Mesenteric fat pad (tissue), 1 donor: ENCODE measurements at places on chromosomes 2 and 18.

DNA sequence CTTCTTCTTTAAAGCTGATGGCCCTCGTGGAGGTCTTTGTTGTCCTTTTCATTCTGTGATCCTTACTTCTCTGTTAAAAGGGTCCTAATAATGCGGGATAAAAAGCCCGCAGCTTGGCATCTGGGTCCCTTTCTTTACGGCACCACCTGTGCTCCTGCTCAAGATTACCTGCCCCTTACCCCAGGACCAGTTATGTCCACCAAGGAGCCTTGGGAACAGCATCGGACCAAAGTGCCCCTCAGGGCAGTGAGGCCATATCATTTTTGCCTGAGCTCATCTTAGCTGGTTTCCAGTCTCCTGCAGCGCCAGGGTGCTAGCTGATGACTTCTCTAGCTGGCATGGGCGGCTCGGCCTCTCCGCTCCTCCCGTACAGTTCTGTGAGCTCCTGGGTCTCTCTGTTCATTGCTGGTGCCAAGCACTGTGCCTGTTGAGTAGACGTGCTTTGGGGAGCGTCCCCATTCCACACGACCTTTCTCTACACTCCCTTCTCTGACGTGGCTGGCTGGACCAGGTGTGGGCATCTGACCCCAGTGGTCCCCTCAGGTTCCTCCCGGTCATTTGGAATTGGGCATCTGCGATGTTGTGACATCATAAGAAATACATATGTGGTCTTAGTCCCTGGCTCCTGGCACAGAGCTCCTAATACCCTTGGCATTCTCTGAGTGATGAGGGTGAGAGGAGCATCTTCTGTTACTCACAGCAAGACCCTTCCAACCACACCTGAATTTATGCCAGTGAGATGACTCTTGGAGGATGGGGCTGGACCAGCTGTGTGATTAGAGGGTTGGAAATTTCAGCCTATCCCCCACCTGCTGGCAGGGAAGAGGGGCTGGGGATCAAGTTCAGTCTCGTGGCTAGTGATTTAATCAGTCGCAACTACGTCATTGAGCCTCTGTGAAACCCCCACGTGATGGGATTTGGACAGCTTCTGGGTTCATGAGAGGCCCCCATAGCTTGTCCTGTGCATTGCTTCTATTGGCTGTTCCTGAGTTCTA, 134.2 kb upstream of the HS6ST1 start:
- DNase-seq, result peak; percentile 80

- DNase-seq, result no peak
These were observed 48.5 kb downstream of the SERPINB7 start for GRCh38 chr18:63823516-63824219.

GRCh38 chr2:101830555-101830954, 133.0 kb downstream of the MAP4K4 start:
- peak; percentile 74 for DNase-seq

- DNase-seq, result peak; percentile 94
These were observed at the start of gene SLC66A3 for GRCh38 chr2:11155381-11156035. Gene SLC66A3, plus strand, starts transcription at chr2:11155467. Its CDS starts 80 bp downstream, at chr2:11155547.

DNA sequence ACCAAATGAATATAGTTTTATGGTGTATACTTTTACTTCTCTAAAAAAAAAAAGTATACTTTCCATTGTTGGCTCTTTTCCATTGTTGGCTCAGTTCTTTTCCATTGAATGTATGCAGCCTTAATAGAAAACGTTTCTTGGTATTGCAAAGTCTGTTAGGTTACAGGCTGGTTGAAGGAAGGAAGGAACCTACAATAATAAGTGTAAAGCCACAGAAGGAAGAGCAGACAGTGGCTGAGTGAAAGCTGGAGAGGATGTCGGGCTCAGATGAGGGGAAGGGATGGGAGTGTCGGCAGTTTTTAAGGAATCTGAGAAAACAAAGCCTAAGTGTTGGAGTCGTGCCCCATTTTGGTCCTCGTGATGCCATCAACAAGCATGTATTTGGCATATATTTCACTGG, 6.8 kb downstream of the COPS8 start:
- no peak for DNase-seq

- no peak for DNase-seq
These were observed 166.5 kb downstream of the MAIP1 start for GRCh38 chr2:200121931-200122330.

DNA sequence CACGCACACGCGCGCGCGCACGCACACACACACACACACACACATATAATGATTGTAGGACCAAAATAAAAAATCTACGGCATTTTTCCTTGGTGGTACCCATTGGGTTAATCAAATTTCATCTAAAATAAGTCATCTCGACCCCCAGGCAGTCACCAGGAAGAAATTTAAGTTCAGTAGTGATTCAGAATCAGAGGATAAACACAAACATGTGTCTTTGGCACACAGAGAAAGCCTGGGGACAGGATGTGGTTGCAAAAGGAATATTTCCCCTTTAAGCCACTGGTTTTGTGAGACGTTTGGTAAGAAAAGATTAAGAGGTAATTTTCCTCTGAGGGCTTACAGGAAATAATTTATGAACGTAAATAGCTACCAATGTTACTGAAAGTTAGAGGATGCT, 171.6 kb upstream of the PIEZO2 start:
- no peak for DNase-seq

GRCh38 chr2:44295633-44296359, 20.5 kb downstream of the SLC3A1 start:
- DNase-seq, result no peak

DNA sequence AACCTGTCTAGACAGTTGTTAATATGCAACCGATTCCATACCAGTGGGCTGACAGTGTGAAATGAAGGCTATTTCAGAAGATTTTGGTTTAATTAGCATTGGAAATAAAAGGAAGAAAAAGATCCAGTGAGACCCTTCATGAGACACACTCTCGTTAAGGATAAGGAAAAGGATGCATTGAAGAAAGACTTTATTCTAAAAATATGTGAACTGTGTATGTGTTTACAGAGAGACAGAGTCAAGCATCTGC, 2.1 kb downstream of the KLF7 start:
- DNase-seq, result no peak

DNA sequence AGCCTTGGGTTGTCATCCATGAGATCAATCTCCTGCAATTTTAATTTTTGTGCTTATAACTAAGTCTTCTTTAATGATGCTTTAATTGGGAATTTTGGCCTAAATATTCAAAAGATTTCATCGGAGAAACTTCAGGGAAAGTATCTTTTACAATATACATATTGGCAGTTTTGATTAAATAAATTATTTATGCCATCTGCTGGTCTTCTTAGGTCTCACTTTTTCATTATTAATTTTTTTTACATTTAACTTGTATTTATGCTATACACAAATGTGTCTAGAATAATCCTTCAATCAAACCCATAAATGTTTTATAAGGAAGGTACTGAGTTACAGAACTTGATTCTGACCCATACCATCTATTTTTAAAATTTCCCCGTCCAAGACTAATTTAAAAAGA, 95.1 kb upstream of the XPO1 start:
- no peak for DNase-seq

GRCh38 chr2:15169326-15170069, 391.6 kb downstream of the NBAS start:
- no peak for DNase-seq

- no peak for DNase-seq
These were observed 40.4 kb upstream of the ATIC start for GRCh38 chr2:215271446-215271845.

GRCh38 chr2:183172220-183172887, 48.1 kb downstream of the NUP35 start:
- DNase-seq, result no peak

GRCh38 chr2:21256006-21256405, 132.2 kb downstream of the TDRD15 start:
- DNase-seq, result no peak

DNA sequence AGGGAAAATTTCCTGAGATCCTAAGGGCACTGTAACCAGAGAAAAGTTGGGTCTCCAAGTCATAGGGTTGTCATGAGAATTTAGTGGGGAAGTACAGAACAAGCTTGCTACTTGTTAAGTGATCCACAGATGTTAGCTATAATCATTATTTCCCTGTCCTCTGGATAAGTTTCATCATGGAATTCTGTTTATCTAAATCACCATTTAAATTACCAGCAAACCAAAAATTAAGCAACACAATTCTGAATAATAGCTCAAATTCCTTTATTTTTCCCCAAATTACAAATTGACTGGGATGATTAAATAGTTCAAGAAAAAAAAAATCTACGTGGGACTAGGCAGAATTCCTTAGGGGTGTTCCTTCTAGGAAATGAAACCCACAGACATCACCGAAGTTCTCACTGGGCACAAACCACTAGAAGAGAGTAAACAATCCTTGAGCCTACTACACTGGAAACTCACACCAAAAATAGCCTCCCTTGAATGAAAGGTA, 159.5 kb downstream of the COL6A3 start:
- DNase-seq, result no peak

DNA sequence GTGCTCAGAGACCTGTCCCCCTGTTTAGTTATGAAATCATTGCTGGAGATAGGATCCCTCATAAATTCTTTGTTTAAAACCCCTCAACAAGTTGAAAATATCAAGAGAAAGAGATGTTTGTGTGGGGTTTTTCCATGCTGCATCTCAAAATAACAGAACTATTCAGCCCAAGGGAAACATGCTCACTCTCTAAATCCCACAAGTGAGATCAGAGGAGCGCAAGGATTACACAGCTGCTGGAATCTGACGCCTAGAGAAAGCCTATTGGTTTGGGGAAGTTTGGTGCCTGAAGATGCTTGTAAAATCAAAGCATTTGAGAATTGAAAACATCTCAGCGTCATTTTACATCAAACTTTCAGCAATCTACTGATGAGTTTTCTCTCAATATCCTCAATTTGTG, 7.9 kb downstream of the FSHR start:
- no peak for DNase-seq

GRCh38 chr18:27713037-27713737, 463.7 kb downstream of the CDH2 start:
- no peak for DNase-seq

DNA sequence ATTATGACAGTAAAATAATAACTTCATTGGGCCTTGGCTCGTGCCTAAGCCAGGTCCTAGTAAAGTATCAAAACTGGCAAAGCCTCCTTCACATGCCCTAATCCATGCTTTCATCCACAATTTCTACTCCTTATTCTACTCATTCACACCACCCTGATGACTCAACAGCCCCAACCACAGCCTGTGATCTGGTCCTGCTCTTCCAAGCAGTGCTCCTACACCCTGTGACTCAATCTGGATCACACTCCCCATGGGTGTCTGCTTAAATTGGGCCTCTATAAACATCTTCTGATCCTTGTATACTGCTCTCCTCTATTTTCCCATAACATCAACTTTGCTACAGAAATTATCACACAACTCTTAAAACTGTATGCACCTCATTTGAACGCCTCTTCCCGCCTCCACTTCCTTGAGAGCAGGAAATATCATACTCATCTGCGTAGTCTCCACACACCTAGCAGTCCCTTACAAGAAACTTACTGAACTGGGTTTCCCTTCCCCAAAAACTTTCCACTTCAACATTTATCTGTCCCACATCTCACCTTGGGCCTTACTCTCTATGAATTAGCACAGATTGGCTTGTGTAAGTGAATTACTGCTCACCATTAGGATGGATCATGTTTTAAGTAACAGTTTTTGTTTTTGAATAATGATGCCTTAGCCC, 15.9 kb downstream of the GTF3C3 start:
- DNase-seq, result no peak

GRCh38 chr18:79553154-79553553, 126.4 kb upstream of the CTDP1 start:
- DNase-seq, result peak; percentile 88

DNA sequence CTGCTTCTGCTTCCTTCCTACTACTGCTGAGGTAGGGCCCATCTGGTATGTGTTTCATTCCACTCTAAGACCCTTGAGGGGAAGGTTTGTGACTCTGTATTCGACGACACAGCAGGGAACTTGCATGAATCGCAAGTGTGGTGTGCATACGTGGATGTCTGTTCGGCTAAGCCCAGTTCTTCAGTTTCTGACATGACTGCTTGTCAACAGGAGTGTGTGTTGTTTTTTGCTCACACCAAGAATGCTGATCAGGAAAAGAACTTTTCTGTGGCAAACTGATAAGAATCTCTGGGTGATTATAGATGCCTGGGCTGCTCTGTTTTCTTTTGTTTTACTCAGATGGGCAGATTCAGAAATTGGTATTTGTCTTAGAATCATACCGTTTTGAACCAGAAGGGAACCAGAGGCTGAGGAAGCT, 22.0 kb downstream of the TNFRSF11A start:
- DNase-seq, result no peak

- DNase-seq, result no peak
These were observed 7.0 kb downstream of the NDUFV2 start for GRCh38 chr18:9109523-9109922.

GRCh38 chr2:223846515-223846914, 9.1 kb upstream of the AP1S3 start:
- no peak for DNase-seq

GRCh38 chr2:198004921-198005829, 200.8 kb downstream of the PLCL1 start:
- DNase-seq, result no peak

GRCh38 chr2:59871830-59872229, 681.6 kb downstream of the BCL11A start:
- DNase-seq, result no peak

DNA sequence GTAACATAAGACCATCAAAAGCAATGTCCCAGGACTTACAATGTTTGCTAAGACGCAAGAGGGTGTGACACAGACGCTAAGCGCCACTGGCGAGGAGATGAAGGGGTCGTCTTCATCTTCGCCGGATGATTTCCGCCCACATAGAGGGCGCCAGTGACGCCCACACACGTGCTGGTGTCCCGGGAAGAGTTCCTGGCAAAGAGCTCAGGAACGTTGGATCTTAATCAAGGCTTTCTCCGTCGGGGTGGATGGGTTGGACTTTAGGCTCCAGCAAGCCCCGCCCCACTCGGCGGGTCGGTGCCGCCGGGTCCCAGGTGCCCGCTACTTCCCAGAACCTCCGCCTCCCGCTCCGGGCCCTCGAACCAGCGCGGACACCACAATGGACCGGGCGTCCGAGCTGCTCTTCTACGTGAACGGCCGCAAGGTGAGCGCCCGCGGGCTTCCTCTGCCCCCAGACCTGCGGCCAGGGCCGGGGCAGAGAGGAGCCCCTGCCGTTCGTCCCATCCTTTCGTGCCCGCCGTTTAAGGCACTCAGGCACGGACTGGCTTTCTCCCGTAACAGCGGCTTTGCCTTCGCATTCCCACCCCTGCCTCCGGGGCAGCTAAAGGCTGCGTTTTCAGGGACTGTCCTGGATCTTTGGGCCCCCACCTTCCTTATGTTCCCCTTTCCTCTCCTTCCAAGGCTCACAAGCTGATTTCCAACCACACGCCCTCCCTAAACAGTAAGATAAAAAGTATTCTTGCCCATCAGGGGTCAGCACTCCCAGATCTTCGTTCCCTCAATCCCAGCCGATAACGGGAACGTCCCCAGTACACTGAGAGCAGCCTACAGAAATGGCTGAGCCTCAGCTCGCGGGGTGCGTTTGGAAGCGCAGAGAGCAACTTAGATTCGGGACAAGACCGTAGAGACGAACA, at the start of gene AOX1:
Gene AOX1 (plus strand): TSS at position 285 of the 914 bp plus-strand sequence. CDS start 95 bp downstream, at position 380.
- DNase-seq, result no peak

DNA sequence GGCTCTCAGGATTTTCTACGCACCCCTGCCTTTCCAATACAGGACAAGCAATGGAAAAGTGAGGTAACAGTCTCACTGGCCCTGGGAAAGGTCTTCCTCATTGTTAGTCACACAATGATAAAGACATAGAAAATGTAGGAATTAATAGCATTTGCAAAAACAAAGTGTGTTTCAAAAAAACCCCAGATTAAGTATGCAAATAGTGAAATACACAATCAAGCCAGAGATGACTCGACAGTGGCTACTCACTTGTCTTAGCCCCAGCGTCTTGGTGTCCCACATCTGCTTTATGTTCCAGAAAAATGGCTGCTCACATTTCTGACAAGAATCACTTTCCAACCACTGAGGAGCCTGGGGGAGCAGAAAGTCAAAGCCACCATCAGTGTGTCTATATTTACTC, 47.0 kb upstream of the AP1S3 start:
- DNase-seq, result no peak
